Stomach (tissue), 19 donors: ENCODE measurements at places on chromosomes 3 and 15. TPM values are rescaled to one million over a fixed set of nuclear protein-coding genes. Genes with fewer than 3 reads are reported as not detected.

GRCh38 chr3:130894986-130895280 is 1.0 kb downstream of the ATP2C1 start:
- DNase-seq: no peak

DNA sequence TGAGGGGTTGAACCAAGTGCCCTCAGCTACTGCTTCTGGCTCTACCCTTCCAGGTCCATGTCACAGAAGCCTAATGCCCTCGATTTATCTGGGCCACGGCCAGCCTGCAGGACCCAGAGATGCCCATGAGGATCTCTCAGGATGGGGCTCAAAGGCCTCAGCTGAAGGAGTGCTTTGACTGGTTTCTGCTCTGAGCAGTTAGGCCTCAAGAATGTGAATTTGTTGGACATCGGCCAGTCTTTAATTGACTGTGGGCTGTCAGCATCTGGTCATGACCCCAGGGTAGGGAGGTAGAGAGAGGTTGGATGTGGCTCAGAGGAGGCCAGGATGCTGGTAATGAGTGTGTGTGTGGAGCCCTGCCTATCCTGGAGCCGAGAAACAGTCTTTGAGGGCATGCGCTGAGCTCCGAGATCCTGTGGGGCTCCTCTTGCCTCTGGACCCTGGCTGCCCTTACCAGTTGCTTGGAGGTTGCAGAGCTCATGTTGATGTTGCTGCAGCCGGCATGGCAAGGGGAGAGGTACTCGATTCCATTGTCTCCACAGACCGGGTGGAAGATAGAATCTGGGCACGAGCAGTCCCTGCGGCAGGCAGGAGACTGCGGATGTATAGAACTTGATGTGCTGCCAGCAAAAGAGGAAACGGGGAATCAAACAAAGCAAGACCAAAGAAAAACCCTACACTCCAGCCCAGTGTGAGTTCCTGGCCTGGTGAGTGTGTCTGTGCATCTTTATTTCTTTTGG is 49.1 kb upstream of the RAB6B start:
- DNase-seq: peak; percentile 46

- DNase-seq: peak; percentile 71
Observed at GRCh38 chr3:169658311-169658931, 5.1 kb downstream of the MECOM start.

DNA sequence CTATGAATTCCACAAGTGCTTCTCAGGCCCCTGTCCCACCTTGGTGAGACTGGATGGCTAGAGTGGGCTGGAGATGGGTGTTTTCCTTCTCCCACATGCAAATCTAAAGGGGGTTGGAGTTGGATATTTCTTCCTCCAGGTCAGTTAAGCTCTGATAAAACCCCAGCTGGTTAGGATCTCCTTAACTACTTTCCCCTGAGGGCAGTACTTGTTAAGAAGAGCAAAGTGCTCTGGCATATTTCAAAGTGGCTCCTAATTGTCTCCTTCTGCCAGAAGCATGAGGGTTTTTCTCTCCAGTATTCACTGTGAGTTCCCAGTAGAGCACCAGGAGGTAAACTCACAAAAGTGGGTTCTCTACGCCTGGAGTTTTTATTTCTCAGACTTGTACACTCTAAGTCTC is 31.4 kb downstream of the COL6A6 start:
- no peak for DNase-seq

DNA sequence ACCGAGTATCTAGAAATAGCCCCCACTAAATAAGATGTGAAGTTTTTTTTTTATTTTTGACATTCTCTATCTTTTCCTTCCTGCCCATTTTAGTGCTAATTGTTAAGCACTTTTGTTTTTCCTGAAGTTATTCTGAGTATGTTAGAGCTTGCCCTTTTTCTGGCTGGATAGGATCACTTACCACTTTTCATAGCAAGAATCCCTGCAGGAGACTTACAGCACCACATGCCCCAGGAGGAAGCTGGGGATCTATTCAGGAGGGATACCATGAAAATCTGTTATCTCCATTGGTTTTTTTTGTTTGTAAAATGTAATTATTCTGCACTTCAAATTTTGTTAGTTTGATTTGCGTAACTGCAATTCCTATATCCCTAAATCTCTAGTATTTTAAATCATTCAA is 968.4 kb downstream of the ZPLD1 start:
- DNase-seq: no peak

DNA sequence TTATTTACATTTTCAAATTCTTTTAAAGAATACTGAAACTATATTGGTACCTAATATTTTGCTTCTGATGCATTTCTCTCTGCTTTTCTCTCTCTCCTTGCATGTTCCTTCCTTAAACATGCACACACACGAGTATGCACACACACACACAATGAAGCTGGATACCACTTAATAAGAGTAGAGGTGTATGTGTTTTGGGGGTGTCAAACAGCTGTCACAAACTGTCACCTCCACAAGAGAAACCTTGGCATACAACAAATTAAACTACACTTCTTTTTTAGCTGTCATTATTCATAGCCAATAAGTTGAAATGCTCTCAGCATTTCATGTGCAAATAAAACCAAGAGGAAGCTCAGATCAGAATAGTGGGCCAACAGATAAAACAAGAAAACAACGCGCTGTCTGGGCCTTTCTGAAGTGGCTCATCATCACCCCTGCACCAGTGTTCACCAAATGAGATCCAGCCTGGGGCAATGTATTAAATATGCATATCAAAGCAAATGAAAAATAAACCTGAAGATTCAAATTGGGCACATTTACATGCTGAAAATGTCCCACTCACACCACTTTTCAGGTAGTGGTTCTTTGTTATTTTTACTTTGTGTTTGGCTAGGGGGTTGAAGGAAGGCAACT is 9.7 kb downstream of the MEIS2 start:
- no peak for DNase-seq

GRCh38 chr3:155676252-155676981 is 68.5 kb downstream of the PLCH1 start:
- peak; percentile 61 for DNase-seq

GRCh38 chr3:115204475-115204874 is 57.4 kb upstream of the ZBTB20 start:
- DNase-seq: no peak

- no peak for DNase-seq
Observed at GRCh38 chr3:24119321-24119751, 174.2 kb downstream of the NR1D2 start.

GRCh38 chr3:129050556-129051295 is 9.9 kb upstream of the GP9 start:
- DNase-seq: no peak

- DNase-seq: no peak
Observed at GRCh38 chr15:38454696-38455090, 766 bp downstream of the FAM98B start.

DNA sequence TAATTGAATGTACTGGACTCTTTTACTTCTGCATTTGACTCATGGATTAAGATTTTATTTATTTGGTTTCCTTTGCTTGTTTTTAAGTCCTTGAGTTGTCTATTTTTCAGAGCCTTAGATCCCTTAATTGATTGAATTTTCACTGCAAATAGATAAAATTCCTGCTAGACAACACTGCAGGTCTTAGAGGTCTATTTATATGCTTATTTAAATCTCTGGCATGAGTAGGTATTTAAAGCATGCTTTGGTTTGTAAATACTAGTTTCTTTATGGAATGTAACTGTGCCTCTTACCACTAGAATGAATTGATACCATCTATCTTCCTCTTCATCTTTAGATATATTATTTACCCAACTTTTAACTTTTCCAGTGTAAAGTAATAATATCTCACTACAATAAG is 20.0 kb downstream of the PLSCR5 start:
- no peak for DNase-seq

The CNTN3 gene
- 0.76 TPM for polyA plus RNA-seq

The SLC27A2 gene
- polyA plus RNA-seq: 0.61 TPM

The MRAS gene
- 7.6 TPM for polyA plus RNA-seq
